Activated CD8-positive, alpha-beta memory T cell treated with anti-CD3 and anti-CD28 coated beads for 36 hours (primary cell): ENCODE measurements at places on chromosomes 6 and 20. TPM values are rescaled to one million over a fixed set of nuclear protein-coding genes. Genes with fewer than 3 reads are reported as not detected.

The TPX2 gene
- total RNA-seq, result 78.5 TPM

The ELOVL2 gene
- total RNA-seq, result not detected

The DNAAF9 gene
- total RNA-seq, result 2.2 TPM

The DEFB126 gene
- not detected for total RNA-seq

The RTN4IP1 gene
- total RNA-seq, result 11.6 TPM

The ADGRB3 gene
- total RNA-seq, result not detected

The FAM217A gene
- total RNA-seq, result not detected

The FLRT3 gene
- not detected for total RNA-seq

The JPH2 gene
- total RNA-seq, result not detected

The DEFB110 gene
- not detected for total RNA-seq

The WFDC2 gene
- total RNA-seq, result not detected

The SAMD10 gene
- 20.5 TPM for total RNA-seq

The BPIFA1 gene
- not detected for total RNA-seq

The PTGIS gene
- total RNA-seq, result 7.9 TPM
